NCI-H345 (cell line): ENCODE measurements at places on chromosomes 2 and 18.

GRCh38 chr2:222653280-222653679, 2.6 kb downstream of the FARSB start:
- DNase-seq = no peak

DNA sequence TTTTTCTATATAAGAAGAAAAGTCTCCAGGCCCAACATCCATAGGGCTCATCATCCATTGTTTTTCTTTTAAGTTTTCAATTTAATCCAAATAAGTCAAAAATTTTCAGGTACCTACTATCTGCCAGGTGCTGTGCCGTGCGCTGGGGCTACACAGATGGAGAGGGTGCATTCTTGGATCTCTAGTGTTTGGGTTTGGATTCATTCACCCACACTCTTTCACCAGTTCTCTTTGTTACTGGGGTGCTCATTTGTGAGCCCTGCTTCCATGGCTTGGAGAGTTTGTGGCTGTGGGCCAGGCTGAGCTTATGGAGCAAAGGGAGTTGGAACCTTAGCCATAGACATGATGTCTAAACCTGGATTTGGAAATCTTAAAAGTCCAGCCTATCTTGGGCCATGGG, 51.0 kb downstream of the CDK15 start:
- DNase-seq = no peak

GRCh38 chr2:941871-942270, 8.8 kb upstream of the SNTG2 start:
- peak; percentile 33 for DNase-seq

DNA sequence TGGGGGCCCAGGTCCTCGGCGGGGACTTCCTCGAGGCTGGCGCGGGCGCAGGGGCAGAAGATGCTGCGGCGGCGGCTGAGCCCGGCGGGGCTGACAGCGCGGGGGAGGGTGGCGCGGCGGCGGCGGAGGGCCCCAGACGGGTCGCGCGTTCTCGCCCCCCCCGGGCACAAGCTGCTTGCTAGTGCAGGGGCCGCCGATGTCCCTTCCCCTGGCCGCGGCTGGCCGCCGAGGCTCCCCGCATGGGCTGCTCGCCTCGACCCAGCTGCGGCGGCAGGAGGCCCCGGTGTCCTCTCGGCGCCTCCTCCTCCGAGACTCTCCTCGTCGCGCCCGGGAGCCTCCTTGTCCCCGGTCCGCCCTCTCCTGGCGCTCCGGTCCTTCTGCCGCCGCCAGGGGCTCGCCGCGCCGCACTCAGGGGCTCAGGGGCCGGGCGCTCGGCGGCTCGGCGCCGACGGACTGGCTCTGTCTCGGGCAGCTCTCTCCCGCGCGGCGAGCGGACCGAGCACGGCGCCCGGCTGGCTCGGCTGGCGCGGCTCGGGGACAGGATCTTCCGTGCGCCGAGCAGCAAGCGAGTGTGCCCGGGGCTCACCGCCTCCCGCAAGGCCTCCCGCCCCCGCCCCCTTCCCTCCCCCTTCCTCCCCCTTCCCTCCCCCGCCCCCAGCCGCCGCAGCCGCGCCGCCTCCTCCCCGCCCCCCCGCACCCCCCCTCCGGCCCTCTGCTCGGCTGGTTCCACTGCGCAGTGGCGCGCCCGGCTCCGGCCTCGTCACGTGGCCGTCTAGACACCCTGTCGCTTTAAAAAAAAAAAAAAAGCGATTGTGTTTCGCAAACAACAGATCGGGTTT, 902 bp upstream of the SMAD7 start:
- DNase-seq = peak; percentile 85

GRCh38 chr2:216215658-216216390, 106.7 kb downstream of the XRCC5 start:
- peak; percentile 25 for DNase-seq

- DNase-seq = no peak
These were observed 167.4 kb upstream of the GATA6 start for GRCh38 chr18:22001912-22002487.

GRCh38 chr2:219104107-219105035, 43.6 kb upstream of the IHH start:
- peak; percentile 45 for DNase-seq

- peak; percentile 8 for DNase-seq
These were observed 77.8 kb upstream of the DTNA start for GRCh38 chr18:34632321-34632720.

DNA sequence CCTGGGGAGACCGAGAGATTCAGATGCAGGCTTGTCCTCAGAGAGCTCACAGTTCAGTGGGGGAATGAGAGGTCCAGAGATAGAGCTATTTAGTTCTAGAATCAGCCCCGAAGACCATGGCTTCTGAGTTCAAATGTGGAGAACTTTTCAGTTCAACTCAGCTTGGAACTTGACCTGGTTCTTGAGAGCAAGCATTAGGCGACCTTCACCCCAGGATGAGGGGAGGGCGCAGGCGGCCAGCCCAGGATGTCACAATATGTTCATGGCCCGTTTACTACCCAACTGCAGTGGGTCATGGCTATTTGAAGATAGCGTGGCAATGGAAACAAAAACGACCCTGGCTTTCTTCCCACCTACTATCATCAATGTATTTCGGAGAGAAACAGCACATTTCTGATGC, 33.8 kb downstream of the DCDC2C start:
- DNase-seq = no peak

- DNase-seq = no peak
These were observed 261.3 kb upstream of the CCDC68 start for GRCh38 chr18:55220523-55220922.

- DNase-seq = no peak
These were observed 31.1 kb downstream of the ONECUT2 start for GRCh38 chr18:57466307-57466706.

DNA sequence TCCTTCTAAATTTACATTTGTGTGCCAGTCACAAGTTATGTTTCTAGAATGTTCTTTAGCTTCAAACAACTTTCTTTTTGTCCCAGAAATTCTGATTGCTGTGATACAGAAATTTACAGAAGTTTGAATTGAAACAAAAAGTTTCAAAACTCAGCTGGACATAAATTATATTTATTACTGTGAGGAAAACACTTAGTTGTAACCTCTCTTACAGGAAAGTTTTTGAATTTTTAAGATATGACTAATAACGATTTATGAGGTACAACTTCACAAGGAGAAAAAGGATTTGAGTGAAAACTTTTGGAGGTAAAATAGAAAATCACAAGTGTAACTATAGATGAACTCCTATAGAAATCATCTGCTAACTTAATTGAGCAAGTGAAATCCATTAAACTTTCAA, 205.3 kb downstream of the TMEM247 start:
- no peak for DNase-seq

GRCh38 chr2:171447675-171448074, 13.6 kb downstream of the DCAF17 start:
- no peak for DNase-seq
